HTR-8/SVneo (cell line): ENCODE measurements at places on chromosomes 4 and X.

- DNase-seq: no peak
These were observed 67.2 kb downstream of the ANK2 start for GRCh38 chr4:113116414-113117357.

GRCh38 chr4:22217480-22217879 lies 268.9 kb upstream of the KCNIP4 start:
- DNase-seq: no peak

DNA sequence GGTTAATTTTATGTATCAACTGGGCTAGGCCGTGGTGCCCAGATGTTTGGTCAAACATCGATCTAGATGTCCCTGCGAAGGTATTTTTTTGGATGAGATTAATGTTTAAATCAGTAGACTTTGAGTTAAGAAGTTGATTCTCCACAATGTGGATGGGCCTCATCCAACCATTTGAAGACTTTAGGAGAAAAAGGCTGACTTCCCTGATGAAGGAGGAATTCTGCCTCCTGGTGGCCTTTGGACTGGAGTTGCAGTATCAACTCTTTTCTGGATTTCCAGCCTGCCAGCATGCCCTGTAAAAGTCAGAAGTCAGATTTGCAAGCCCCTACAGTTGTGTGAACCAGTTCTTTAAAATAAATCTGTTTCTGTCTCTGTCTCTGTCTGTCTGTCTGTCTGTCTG lies 91.4 kb downstream of the STK32B start:
- DNase-seq: no peak

DNA sequence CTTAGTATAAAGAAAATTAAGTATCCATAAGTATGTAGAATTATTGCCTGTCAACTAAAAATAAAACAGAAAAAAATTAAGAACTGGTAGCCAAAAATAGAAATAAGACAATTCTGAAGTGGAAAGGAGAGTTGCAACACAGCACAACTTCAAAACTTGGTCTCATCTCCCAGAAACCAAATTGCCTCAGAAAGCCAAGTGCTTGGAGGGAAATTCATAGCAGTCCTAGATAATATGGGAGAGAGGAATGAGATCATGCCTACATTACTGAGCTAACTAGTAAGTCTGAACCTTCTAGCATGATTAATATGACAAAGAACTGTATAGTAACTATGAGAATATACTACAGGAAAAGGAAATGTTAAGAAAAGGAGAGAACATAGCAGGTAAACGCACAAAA lies 256.5 kb downstream of the LDB2 start:
- no peak for DNase-seq
